ENCODE measurements at places on chromosomes 16 and 17. TPM values are rescaled to one million over a fixed set of nuclear protein-coding genes. Genes with fewer than 3 reads are reported as not detected.

The TM4SF5 gene
- not detected for total RNA-seq

The TP53TG3F gene
- total RNA-seq = not detected

DNA sequence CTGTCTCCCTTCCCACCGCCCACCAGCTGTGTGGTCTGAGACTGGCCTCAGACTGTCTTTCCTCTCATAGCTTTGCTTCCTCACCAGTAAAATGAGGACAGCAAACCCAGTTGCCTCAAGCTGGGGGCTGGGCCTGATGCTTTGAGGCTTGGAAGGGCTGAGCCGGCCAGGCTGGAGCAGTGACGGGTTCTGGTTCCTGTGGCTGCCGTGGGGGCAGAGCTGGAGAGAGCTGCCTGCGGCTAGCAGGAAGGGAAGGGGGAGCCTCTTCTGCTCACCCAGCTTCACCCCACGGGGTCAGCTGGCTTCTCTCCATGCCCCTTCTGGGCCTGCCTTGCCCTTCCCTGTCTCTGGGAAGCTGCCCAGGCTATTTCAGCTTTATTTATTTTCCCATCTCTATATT is 23.7 kb downstream of the LASP1 start:
- H3K27ac ChIP-seq = peak overlapping the region; percentile 78
- no peak for DNase-seq
- H3K36me3 ChIP-seq = peaks cover 75% of the 10 kb centered on the region
- H3K4me1 ChIP-seq = peaks cover 65% of the 10 kb centered on the region
- no peaks in the 10 kb centered on the region for H3K27me3 ChIP-seq
- H3K4me3 ChIP-seq = no peak overlapping the region

GRCh38 chr16:17313085-17313611 is 157.6 kb downstream of the XYLT1 start:
- no peak overlapping the region for H3K27ac ChIP-seq
- H3K36me3 ChIP-seq = peaks cover 19% of the 10 kb centered on the region
- no peak for DNase-seq
- peaks cover 22% of the 10 kb centered on the region for H3K4me1 ChIP-seq
- no peaks in the 10 kb centered on the region for H3K27me3 ChIP-seq

The RGS9 gene
- 16.3 TPM for total RNA-seq

The ITPRIPL2 gene
- 44.4 TPM for total RNA-seq

DNA sequence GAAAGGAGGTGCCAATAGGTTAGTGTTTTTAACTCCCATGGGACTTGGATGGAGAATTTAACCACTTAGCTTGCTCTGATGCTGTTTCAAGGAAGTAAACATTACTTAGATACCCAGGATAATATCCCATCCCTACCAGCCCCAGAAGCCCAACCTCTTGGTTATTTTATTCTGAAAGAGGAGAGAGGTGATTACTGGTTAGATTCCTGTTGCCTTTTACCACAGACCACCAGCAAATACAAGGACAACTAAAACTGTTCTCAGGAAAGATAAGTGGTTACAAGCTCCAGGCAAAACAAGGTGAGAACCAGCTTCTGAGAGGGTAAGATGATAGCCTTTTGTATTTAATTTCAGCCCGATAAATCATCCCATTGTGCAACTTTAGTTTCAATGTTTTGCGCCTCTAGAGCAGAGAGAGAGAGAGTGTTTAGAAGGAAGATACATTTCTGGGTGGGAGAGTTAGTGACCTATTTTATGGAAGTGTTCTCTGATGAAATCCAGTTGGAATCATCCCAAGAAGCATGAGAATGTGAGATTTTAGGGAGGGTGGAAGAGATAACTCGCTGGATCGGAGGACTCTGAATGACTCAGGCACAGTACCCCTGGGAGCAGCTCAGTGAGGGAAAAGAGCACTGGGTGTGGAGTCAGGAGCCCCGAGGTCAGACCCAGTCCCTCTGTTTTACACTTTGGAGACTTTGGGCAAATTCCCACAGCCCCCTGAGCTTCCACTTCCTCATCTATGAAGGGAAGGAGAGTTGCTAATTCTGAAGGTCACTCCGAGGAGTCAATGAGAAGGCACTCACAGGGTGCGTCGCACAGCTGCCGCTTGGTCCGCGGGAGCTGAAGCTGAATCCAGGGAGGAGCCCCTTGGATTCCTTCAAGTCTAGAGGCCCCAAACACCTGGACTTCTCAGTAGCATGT is 12.1 kb downstream of the GLP2R start:
- no peaks in the 10 kb centered on the region for H3K4me1 ChIP-seq
- H3K27ac ChIP-seq = no peak overlapping the region
- DNase-seq = no peak
- no peaks in the 10 kb centered on the region for H3K27me3 ChIP-seq
- H3K36me3 ChIP-seq = no peaks in the 10 kb centered on the region
